Esophagus muscularis mucosa (tissue), 4 donors: ENCODE measurements at places on chromosomes 16 and 17.

- no peak for DNase-seq
Measured at GRCh38 chr16:4913130-4913773, 23.7 kb downstream of the PPL start.

GRCh38 chr17:81419319-81419885 lies 24.1 kb downstream of the BAHCC1 start:
- peak; percentile 97 for DNase-seq

GRCh38 chr16:69942099-69942491 lies 9.0 kb upstream of the CLEC18A start:
- DNase-seq: no peak

- no peak for DNase-seq
Measured at GRCh38 chr17:66952681-66953629, 11.6 kb upstream of the CACNG4 start.

DNA sequence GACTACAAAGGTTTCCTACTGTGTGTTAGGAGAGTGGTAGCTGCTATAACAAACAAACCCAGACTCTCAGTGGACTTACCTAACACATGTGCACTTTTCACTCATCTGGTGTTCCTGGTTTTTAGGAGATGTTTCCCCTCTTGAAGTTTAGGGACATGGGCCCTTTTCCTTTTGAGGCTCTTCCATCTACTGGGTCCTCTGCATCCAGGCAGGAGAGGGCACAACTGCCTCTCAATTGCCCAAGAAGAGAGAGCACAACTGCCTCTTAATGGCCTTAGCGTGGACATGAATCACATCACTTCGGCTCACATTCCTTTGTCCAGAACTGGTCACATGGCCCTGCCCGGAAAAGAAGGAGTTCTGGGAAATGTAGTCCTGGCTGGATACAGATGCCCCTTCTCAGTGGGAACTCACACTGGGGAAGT lies 9.8 kb upstream of the TNRC6C start:
- no peak for DNase-seq

- no peak for DNase-seq
Measured at GRCh38 chr17:7587420-7588151, 2.3 kb downstream of the SOX15 start.

DNA sequence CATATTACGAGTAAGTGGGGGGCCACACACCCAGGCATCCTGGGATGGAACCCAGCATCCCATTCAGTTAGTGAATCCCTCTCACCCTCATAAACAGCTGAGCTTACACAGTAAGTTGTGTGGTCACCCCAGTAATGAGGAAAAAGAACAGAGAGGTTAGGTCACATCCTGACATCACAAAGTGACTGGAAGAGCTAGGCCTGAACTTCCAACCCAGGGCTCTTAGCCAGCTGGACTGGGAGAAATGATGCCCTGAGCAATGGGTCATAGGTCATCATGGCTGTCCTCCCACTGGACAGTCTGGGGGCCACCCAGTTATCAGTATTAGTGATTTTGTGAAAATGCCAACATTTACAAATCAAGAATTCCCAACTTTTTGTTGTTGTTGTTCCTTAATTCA lies 205.3 kb downstream of the ZNF423 start:
- no peak for DNase-seq

DNA sequence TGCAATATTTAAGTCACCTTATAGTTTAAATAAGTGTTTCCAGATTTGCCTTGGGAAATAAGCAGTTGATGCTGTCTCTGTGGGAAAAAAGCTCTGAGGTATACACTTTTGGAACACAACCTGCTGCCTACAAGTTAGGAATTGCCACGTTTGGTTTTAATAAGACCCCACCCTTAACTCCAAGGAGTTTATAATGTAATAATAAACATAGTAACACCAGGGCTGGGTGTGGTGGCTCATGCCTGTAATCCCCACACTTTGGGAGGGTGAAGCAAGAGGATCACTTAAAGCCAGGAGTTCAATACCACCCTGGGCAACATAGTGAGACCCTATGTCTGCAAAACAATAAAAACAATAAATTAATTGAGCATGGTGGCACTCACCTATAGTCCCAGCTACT lies 15.9 kb upstream of the SMG1 start:
- no peak for DNase-seq

GRCh38 chr17:42797067-42798007 lies 1.2 kb downstream of the COA3 start:
- no peak for DNase-seq

GRCh38 chr17:79655672-79656290 lies 44.9 kb upstream of the RBFOX3 start:
- peak; percentile 89 for DNase-seq

GRCh38 chr16:4746215-4746614 lies 11.9 kb downstream of the DNAAF8 start:
- no peak for DNase-seq

DNA sequence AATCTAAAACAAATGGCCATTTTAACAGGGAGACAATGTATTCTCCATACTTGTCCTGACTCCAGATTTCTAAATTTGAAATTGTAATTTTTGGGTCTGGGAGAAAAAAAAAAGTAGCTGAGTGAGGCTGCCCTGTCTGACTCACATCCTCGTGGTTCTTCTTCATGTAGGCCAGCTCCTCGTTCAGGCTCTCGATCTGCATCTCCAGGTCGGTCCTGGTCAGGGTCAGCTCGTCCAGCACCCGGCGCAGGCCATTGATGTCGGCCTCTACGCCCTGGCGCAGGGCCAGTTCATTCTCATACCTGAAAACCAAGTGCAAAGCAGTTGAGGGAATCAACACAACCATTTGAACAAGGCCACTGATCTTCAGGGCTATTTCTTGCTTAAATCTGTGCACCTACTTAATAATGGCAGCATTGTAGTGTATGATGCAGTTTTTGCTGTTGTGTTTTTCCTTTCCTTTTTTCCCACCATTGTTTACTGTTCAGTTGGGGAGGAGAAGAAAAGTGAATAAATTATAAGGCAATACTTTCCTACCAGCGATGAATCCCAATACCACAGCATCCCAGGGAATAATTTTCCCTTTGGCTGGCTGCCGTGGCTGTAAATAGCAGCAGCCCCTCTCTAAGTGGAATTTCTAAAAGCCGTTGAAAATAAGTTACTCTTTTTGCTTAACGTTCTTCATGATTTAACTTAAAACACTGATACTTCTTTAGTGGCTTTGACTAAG lies 2.2 kb downstream of the KRT12 start:
- DNase-seq: no peak

DNA sequence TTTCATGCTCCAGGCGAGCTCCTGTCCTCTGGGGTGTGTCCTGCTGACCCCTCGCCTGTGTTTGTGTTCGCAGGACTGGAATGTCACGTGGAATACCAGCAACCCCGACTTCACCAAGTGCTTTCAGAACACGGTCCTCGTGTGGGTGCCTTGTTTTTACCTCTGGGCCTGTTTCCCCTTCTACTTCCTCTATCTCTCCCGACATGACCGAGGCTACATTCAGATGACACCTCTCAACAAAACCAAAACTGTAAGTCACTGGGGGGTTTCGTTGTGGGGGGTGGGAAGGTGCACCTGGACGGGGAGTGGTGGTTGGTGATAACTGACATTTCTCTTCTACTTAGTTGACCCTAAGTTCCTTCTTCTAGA lies 58.3 kb downstream of the ABCC1 start:
- DNase-seq: no peak

DNA sequence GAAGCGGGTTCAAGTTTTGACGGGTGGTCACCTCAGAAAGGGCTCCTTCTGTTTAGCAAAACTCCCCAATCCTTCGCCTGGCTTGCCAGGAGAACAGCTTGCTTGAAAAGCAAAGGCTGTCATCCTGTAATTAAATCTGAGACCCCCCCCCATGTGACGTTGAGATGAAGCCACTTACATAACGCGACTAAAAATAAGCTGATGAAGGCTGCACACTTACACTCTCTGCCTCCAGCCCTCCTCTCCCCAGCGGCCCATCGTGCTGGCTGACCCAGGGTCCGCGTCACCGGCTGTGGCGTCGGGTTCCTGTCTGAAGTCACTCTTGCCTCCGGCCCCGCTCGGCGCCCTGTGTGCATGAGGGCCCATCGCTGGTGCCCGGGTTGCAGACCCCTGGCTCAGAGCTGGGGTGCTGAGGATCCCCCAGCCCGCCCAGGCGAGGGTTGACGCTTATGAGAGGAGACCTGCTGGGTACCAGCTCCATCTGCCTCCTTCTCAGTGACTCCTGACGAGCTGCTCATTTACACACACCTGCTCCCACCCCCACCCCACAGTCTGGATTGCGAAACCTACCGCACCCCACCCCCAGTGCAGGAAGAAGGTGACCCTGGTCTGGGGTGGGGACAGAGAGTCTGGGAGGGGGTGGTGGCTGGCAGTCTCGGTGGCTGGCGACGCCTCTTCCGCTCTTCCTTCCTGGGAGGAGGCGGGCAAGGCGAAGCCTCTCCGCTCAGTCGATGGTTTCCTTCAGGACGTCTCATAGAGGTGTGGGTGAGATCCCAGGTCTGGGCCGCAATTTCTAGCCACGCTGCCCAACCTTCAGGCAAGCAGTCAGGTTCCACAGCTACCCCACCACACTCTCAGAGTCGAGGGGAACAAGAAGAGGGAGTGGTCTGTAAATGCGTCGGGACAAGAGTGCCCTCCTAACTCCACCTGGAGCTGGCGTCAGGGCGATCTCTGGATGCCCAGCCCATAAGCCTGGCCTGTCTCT lies 3.1 kb upstream of the BAIAP2 start:
- DNase-seq: no peak

- DNase-seq: no peak
Measured at GRCh38 chr16:88383401-88384221, 852 bp downstream of the ZNF469 start.

DNA sequence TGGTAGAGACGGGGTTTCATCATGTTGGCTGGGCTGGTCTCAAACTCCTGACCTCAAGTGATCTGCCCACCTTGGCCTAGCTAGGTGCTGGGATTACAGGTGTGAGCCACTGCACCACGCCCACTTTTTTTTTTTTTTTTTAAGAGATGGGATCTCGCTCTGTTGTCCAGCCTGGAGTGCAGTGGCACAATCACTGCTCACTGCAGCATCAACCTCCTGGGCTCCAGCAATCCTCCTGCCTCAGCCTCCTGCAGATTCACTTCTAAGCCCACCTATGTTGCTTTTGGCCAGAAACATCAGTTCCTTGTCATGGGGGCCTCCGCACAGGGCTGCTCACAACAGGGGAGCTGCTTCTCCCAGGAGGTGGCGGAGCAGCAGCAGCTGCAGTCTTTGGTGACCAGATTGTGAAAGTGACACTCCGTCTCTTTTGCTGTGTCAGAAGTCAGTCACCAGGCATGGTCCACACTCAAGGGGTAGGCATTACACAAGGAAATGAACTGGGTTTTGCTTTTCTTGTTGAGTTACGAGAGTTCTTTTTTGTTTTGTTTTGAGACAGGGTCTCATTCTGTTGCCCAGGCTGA lies 4.5 kb upstream of the NME4 start:
- no peak for DNase-seq

GRCh38 chr17:3916825-3917224 lies 560 bp upstream of the P2RX1 start:
- DNase-seq: no peak

- no peak for DNase-seq
Measured at GRCh38 chr17:48335858-48336500, 94.0 kb downstream of the SKAP1 start.
